Lung microvascular endothelial cell (primary cell): ENCODE measurements at places on chromosomes 3 and 15. TPM values are rescaled to one million over a fixed set of nuclear protein-coding genes. Genes with fewer than 3 reads are reported as not detected.
A peak's percentile ranks its signal among the peaks of the same experiment; 100 is the strongest.

- no peak for DNase-seq
These were observed 38.2 kb downstream of the PAK2 start for GRCh38 chr3:196777836-196778235.

- DNase-seq: no peak
These were observed 166.9 kb upstream of the TPM1 start for GRCh38 chr15:62875626-62876021.

DNA sequence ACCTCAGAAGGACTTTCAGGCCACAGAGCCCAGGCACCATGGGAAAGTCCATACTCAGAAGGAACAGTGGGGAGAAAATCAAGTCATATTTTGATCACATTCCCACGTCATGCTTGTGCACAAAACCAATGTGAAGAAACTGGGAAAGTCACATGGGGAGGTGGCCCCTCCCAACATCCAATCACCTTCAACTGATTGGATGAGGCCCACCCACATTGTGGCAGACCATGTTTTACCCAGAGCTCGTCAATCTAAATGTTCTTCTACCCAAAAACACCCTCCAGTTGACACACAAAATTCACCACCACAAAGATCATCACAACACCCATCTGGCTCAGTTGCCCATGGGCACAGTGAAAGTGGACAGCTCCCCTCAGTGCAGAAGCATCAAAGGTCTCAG, 248.2 kb upstream of the IGF1R start:
- no peak for DNase-seq

DNA sequence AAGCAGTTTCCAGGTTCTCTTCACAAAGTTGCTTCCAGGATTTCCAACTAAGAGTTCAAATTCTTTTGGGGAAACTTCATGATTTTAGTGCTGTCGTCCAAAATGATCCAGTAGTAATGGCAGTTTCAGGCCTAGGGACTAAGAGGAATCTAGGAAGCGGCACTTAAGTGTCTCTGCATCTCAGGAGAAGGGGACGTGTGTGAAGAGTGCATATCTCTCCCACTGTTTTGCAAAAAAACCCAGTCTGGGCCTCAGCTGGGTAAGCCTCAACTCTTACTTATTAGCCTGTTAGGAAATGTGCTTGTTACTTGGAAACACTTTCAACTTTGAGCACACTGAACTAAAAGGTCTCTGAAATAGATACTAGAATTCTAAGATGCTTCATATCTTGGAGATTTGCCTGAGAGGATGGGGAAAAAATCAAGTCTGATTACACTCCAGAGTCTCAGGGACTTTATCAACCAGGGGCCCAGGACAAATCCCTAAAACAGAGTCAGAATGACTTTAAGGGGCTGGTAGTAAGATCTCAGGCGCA, 81.8 kb downstream of the WDR76 start:
- no peak for DNase-seq

DNA sequence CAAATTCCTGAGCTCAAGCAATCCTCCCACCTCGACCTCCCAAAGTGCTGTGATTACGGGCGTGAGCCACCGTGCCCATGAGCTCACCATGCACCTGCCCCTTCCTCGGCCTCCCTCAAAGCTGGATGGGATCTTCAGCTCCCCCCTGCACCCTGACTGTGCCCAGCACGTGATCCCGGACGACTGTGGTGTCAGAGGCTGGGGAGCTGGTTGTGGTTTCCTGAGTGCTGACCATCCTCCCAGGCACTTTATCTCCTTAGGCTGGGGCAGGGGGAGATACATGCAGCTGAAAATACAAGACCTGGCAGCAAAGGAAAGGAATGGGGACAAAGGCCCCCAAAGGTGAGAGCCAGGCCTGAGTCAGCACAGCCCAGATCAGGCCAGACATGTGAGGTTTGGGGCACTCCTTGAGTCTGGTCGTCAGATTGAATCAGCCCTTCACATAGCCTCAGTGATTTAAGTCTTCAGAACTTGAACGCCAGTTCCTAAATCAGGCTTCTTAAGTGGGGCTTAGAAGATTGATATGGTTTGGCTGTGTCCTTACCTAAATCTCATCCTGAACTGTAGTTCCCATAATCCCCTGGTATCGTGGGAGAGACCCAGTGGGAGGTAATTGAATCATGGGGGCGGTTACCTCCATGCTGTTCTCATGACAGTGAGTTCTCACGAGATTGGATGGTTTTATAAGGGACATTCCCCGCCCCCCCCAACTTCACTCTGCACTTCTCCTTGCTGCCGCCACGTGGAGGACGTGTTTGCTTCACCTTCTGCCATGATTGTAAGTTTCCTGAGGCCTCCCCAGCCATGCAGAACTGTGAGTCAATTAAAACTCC, 35.8 kb downstream of the PRKCD start:
- peak; percentile 69 for DNase-seq

DNA sequence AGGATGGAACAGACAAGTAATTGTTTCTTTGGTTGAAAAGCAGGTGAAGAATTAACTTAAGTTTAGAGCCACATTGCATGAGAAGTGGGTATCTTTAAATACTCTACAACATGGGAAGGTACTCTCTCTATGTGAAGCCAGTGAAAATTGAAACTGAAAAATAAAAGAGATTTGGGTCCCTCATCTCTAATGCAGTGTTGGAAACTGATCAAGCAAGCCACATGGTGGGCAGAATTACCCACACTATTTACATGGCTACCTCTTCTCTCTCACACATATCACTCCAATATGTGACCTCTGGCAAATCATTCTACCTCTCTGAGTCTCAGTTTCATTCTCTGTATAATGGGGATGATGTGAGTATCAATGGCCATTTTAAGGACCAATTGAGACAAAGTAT, 339.0 kb downstream of the IL5RA start:
- no peak for DNase-seq

GRCh38 chr3:41448396-41448795, 249.1 kb downstream of the CTNNB1 start:
- no peak for DNase-seq

GRCh38 chr3:140103986-140104645, 169.1 kb downstream of the CLSTN2 start:
- no peak for DNase-seq

- DNase-seq: no peak
These were observed 43.2 kb upstream of the SKOR1 start for GRCh38 chr15:67781907-67782690.

DNA sequence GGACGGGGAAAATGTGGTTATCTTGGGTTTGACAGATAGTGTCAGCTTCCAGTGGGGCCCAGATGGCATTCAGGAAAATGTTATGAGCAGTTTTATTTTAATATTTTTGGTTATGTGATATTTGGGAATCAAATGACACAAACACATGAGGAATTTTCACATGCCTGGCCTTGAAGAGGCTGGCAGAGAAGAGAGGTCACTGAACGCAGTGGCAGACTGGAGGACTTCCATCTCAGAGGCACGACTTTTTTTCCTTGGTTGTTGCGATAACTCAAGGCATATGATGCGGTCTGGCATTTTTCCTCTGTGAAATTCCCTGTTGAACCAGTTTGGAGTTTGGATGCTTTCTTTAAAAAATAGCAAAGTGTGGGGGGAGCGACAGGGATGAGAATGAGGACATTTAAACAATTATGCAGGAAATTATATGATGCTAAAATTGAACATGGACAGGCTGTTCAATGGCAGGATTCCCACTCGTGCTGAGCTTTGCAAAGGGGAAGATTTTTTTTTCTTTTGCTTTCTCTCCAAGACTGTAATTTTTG, 36.9 kb upstream of the ARPP21 start:
- no peak for DNase-seq

DNA sequence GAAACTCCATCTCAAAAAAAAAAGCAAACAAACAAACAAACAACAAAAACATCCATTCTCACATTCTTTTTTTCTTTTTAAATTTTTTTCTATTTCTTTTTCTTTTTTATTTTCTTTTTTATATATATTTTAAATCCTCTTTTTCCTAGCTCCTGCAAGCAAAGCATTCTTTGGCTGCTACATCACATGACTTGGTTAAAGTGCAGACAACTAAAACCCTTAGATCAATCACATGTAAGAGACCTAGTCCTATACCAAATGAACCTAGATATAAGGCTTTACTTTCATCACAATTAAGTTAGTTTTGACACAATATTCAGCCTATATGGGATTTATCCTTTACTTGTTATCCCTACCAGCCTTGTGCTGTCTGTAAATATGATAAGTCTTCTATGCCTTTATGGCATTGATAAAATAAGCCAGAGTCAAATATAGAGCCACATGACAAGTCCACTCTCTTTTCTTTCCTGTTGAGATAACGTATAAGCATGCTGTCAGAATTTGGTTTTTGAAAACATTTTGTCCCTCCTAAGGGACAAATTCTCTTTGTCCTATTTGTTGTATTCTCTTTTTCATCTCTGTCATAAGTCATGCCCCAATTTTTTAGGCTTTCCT, 11.3 kb downstream of the UBR1 start:
- no peak for DNase-seq

- no peak for DNase-seq
These were observed 69.3 kb downstream of the MESD start for GRCh38 chr15:80920271-80920699.

DNA sequence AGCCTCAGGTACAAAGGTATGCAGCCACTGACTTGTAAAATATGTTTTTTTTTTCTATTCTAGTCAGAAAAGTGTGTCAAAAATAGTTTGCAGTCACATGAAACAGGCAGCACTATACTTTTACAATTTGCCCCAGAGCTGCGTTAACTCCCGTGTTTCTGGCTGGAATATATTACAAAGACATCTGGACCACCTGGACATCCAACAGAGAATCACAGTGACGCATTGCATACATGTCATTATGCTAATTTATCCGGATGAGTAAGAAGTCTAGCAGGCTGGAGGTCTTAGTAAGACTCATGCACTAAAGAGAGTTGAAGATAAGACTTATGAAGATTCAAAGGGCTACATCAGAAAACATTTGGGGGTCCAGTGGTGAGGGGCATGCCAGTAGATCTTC, 39.2 kb upstream of the STRIT1 start:
- DNase-seq: no peak

DNA sequence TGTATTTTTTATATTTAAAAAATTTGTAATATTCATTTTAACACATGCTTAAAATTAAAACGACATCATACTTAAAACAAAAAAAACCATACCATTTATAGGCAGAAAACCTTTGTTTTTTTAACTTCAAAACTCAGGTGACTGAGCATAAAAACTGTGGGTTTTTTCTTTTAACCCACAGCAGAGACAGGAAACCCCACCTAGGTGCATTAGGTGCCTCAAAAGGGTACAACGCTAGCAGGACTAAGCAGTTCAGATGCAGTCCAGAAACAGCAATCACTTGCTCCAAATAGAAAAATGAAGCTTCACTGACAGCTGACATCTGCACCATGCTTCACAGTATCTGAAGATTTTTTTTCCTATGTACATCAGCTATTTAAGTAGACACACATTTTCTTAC, 52.3 kb downstream of the GLB1 start:
- no peak for DNase-seq

PKM gene
- total RNA-seq: 573 and 759 TPM in 2 replicates

DNA sequence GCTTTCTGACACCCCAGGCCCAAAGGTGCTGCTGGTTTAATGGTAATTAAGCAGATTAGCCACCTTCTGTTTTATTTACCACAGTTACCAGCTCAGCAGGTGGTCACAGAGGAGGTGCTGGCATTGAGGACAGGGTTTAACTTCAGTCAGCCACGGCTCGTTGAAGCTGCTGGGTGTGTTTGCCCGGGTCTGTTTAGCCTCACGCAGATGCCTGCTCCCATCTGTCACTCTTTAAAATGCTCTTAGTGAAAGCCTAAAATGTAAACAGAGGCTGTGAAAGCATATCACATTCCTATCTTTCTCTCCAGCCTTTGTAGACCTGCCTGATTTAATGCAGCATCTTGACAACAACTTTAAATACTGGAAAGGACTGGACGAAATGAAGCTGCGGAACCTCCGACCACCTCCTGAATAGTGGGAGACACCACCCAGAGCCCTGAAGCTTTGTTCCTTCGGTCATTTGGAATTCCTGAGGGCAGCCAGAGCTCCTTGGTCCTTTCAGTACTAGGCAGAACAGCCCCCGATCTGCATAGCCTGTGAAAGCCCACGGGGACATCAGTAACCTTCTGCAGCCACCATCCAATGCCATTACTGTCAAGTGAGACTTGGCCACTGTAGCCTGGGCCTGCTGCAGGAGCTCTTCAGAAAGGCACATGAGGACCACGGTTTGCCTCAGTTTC, 156.0 kb downstream of the PDE8A start:
- no peak for DNase-seq

DNA sequence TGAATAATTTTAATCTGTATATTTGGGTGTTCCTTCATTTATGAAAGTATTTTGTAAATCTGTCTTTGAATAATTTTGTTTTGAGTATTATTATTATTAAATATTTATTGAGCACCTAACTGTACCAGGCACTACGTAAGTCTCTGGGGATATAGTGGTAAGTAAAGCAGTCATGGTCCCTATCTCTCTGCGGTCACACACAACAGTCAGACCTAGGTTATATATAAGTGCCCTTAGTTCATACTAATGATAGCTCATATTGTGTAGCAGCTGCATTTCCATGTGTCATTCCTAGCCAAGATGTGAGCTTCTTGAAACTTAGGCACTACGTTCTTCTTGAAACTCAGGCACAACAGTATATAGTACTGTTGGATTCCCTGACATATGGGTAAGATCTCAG, 12.4 kb downstream of the NKTR start:
- DNase-seq: no peak

GRCh38 chr3:57646723-57647122, 46.2 kb downstream of the DENND6A start:
- DNase-seq: peak; percentile 68

DNA sequence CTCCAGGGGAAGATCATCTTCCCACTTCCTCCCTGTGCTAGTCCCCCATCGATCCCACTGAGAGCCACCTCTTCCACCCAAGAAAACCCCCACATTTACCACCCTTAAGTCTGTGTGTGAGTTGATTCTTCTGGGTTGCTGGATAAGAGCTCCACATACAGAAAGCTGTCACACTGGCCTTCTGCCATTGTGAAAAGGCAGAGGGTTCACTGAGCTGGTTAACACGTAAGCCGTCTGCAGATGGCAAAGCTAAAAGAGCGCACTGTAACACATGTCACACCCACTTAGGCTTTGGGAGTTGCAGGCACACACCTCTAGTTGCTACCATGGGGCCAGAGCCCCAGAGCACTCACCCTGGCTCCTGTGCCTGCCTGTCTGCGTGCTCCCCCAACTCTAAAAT, 309.8 kb upstream of the LRRC3B start:
- no peak for DNase-seq

FEZF2 gene
- total RNA-seq: not detected in 2 replicates

SEMA4B gene
- total RNA-seq: 4.6 and 11.1 TPM in 2 replicates

- DNase-seq: no peak
These were observed 91.0 kb upstream of the KBTBD8 start for GRCh38 chr3:66907136-66907535.

PLSCR5 gene
- not detected in 2 replicates for total RNA-seq

P3H2 gene
- total RNA-seq: 3.2 and 9.6 TPM in 2 replicates

GRCh38 chr3:171088964-171089754, 62.6 kb upstream of the SLC2A2 start:
- peak; percentile 34 for DNase-seq
